ENCODE measurements at places on chromosomes 5 and 9.
A peak's percentile ranks its signal among the peaks of the same experiment; 100 is the strongest.

GRCh38 chr9:36924071-36924470 lies 110.0 kb downstream of the PAX5 start:
- DNase-seq = peak; percentile 63

- DNase-seq = peak; percentile 42
Observed at GRCh38 chr5:109961751-109962150, 272.0 kb downstream of the MAN2A1 start.

DNA sequence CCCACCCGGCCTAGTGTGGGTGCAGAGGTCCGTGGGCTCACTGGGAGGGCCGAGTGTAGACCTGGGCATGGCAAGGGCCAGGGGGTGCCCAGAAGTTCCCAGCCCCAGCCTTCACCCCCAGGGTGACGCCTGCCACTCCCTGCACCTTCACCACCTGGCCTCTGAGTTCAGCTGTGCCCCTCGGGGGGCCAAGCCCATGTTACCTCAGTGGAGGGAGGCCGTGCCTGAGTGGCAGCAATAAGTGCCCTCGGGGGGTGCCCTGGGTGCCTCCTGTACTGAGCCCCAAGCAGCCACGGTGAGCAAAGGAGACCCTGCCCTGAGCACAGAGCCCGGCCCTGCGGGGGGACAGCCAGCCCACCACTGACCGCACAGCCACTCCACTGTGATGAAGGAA lies 10.3 kb upstream of the FCN2 start:
- no peak for DNase-seq

- no peak for DNase-seq
Observed at GRCh38 chr5:55540525-55540924, 5.8 kb upstream of the PLPP1 start.

- DNase-seq = peak; percentile 90
Observed at GRCh38 chr9:113675475-113675941, 200.6 kb upstream of the ZNF618 start.

- DNase-seq = no peak
Observed at GRCh38 chr5:79030663-79031484, 38.6 kb downstream of the DMGDH start.

- no peak for DNase-seq
Observed at GRCh38 chr9:133917375-133917774, 74.7 kb downstream of the VAV2 start.

DNA sequence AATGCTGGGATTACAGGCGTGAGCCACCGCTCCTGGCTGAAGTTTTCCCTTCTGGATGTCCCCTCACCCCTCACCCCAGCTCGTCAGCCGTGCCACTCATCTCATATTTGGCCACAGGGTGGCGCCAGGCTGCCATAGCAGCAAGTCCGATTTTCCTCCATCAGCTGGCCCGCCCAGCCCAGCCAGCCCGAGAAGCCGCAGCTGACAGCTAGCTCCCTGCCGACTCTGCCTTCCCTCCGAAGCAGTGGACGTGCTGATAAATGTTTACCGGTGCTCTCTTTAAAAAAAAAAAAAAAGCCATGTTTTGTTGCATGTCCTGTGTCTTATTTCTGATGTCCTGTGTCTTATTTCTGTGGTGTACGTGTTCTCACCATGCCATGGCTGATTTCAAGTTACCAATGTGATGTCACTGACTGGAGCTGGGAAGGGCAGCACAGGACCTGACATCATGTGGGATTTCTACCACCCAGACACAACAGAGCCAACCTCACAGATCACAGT lies 58.3 kb downstream of the PFDN1 start:
- peak; percentile 88 for DNase-seq

DNA sequence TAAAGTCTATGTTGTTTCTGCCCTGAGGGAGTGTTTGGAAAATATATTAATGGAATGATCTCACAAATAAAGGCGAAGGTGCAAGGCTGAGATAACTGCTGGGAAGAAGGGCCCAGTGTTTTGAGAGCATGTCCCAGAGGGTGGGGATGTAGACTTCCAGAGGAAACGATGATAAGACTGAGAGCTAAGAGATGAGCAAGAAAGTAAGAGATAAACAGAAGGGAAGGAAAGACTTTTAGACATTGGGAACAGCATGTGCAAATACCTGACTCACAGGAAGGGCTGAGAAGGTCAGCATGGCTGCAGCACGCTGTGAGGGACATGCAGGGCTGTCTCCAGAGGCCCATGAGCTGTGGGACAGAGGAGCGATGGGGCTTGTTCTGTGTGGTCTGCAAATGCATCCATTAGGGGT lies 19.9 kb upstream of the ADRB2 start:
- peak; percentile 54 for DNase-seq

- DNase-seq = no peak
Observed at GRCh38 chr9:121500165-121500478, 478 bp upstream of the GGTA1 start.

- no peak for DNase-seq
Observed at GRCh38 chr5:146461319-146461718, 14.2 kb downstream of the TCERG1 start.

DNA sequence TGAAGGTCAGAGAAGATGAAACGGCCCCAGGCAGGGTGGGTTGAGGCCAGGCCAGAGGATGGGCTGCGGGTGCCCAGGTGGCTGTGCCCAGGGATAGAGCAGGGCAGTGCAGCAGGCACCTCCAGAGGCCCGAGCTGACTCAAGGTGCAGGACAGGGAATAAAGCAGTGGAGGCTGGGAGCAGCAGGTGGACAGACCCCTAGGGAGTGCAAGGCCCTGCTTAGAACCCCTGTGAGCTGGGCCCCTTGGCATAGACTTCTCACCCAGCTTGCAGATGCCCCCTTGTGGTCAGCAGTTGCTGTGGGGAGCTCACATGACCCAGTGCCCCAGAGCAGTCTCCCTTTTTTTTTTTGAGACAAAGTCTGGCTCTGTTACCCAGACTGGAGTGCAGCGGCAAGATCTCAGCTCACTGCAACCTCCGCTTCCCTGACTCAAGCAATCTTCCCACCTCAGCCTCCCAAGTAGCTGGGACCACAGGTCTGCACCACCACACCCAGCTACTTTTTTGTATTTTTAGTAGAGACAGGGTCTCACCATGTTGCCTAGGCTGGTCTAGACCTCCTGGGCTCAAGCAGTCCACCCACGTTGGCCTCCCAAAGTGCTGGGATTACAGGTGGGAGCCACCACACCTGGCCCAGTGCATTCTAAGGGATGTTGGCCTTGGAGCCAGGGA lies 118.8 kb downstream of the WNK2 start:
- peak; percentile 79 for DNase-seq

- DNase-seq = no peak
Observed at GRCh38 chr5:175629261-175629660, 28.6 kb upstream of the HRH2 start.

- peak; percentile 50 for DNase-seq
Observed at GRCh38 chr5:34686762-34687268, 30.7 kb downstream of the RAI14 start.

GRCh38 chr5:92890841-92891244 lies 690.2 kb downstream of the NR2F1-AS1 start:
- no peak for DNase-seq

GRCh38 chr9:113995401-113995800 lies 82.7 kb downstream of the AMBP start:
- no peak for DNase-seq

DNA sequence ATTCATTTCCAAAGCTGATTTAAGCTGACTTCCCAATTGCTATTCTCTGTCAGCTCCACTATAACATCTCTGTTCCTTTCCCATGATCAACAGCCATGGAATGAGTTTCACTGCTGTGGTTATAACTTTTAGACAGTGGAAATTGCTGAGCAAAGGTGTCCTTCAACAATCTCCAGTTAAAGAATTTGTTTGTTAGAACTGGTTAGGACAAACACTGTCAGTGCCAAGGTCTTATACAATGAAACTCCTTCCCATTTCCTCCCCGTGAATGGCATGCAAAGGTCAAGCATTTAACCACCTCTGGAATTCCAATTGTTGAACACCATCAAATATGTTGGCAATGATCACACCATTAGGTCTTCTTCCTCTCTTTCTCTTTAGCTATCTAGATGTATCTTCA lies 45.7 kb upstream of the GHR start:
- DNase-seq = no peak

GRCh38 chr5:58708456-58708855 lies 125.6 kb downstream of the RAB3C start:
- DNase-seq = no peak

DNA sequence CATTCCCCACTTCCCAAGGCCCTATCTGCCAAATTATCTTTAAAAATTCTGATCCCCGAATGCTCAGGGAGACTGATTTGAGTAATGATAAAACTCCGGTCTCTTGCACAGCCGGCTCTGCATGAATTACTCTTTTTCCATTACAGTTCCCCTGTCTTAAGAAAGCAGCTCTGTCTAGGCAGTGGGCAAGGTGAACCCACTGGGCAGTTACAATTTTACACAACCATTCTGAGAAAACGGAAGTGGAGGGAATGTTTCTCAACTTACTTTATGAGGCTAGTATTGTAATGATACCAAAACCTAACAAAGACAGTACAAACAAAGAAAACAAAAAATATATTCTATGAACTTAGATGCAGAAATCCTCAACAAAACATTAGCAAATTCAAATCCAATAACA lies 100.0 kb downstream of the MCTP1 start:
- peak; percentile 89 for DNase-seq

GRCh38 chr9:131774636-131775035 lies 34.8 kb upstream of the RAPGEF1 start:
- peak; percentile 35 for DNase-seq

DNA sequence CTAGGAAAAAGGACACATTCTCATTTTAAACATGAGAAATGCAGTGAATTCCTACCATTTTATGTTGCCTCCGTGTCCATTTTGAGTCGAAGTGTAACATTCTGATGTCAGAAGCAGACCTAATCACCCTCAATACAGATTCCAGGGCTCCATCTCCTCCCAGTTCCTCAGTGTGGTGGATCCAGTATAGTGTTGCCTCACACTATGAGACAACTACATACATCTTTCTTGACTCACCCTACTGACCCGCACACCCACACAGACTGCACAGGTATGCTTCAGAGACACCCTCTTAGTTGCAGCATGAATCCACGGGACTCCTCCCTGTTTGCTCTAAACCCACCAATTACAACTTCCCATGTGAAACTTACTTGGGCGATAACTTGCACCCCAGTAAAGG lies 564.9 kb downstream of the SEMA5A start:
- DNase-seq = no peak

GRCh38 chr5:58266402-58266801 lies 193.5 kb downstream of the PLK2 start:
- no peak for DNase-seq

- peak; percentile 89 for DNase-seq
Observed at GRCh38 chr9:129822898-129823541, 916 bp downstream of the TOR1A start.

DNA sequence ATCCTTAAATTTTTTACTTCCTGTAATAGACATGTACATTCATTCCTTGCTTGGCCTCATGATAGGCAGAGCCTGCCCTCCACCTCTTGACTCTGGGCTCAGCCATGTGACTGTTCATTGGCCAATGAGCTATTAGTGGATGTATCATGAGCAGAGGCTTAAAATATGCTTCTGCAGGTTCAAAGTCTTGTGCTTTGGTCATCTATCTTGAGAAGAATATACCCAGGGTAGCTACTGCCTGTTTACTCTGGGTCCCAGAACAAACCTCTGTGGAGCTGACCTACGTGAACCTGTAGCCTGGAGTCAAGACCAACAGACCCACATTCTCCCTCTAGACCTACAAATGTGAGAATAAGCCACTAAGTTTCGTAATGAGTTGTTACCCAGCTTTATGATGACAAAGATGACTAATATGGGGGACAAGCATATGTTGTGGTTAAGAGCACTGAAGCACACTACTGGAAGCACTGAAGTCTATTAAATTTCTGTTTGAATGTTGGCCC lies 244.4 kb downstream of the MAST4 start:
- peak; percentile 77 for DNase-seq

- DNase-seq = no peak
Observed at GRCh38 chr9:106878934-106879333, 16.0 kb downstream of the ZNF462 start.

DNA sequence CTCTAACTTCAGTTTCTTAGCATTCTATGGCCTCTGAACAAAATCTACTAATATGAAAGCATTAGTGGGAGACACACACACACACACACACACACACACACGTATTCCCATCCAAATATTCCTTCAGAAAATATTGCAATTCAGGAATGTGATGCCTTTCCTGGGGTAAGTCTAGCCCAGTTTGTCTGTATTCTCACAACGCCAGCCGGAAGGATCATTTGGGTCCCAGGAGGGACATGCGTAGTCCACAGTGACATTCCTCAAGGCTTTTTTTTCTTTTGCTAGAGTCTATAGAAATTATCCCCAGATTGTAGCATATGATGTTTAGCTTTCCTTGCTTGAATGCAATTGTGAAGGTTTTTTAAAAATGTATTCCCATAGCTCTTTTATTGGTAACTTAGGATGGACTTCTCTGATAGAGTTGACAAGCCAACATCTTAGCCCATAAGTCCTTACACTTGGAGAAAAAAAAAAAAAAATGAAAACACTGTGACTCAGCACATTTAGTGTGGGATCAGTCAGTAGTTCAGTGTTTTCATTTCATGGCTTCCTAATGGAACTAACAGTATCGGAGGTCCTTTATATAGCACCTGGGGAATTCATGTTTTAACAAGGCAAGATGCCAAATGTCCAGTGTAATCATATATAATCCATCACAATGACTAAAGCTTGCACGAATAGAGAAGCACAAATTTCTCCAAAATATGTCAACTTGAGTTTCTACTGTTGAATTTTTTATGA lies 316.5 kb downstream of the DIRAS2 start:
- DNase-seq = no peak

- DNase-seq = no peak
Observed at GRCh38 chr5:5404381-5404780, 18.1 kb upstream of the ICE1 start.

- DNase-seq = no peak
Observed at GRCh38 chr9:125950880-125951471, 203.8 kb downstream of the PBX3 start.

GRCh38 chr9:135731454-135731853 lies 29.5 kb downstream of the KCNT1 start:
- DNase-seq = no peak

DNA sequence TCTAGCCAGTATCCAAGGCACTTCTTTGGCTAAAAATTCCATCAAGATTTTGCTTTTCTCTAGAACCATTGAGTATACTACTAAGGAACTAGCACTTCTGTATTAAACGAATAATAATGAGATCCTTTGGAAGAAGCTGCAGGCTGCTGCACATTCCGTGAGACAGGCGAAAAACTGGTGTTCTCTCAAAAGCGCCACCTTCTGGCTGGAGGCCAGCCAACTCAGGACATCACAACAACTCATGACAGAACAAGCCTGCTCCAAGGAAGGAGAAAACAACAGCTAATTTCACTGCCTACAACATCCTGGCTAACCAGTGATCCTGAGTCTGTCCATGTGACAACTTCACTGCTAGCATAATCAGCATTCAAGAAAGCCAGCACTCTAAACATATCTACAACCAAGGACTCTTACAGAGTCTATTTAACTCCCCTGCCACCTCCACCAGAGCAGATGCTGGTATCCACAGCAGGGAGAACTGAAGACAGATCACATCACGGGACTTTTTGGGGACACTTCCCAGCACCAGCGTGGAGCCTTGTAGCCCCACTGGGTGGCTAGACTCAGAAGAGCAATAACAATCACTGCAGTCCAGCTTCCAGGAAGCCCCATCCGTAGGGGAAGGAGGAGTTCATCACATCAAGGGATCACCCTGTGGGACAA lies 150.5 kb downstream of the YTHDC2 start:
- peak; percentile 23 for DNase-seq

Measured in NB4 (cell line).